Effector CD8-positive, alpha-beta T cell (primary cell): ENCODE measurements at places on chromosomes 7 and 10.

- DNase-seq = no peak
Measured at GRCh38 chr7:18890885-18891621, 226.4 kb downstream of the TWIST1 start.

DNA sequence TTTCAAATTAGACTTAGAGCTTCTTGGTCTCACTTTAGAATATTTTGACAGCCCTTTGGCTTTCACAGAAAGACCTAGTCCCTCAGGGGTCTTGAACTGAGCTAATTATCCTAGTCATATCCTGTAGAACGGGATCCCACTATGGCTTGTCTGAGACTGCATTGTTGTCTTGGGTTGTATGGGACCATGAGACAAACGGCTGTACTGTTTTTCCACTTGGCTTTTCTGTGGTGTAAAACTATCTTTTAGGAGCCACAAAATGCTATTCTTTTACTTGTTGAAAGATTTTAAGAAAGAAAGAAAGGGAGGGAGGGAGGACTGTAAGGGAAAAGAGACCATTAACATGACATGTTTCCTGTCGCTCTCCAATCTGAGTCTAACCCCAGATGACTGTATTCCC lies 432.5 kb downstream of the AUTS2 start:
- no peak for DNase-seq

DNA sequence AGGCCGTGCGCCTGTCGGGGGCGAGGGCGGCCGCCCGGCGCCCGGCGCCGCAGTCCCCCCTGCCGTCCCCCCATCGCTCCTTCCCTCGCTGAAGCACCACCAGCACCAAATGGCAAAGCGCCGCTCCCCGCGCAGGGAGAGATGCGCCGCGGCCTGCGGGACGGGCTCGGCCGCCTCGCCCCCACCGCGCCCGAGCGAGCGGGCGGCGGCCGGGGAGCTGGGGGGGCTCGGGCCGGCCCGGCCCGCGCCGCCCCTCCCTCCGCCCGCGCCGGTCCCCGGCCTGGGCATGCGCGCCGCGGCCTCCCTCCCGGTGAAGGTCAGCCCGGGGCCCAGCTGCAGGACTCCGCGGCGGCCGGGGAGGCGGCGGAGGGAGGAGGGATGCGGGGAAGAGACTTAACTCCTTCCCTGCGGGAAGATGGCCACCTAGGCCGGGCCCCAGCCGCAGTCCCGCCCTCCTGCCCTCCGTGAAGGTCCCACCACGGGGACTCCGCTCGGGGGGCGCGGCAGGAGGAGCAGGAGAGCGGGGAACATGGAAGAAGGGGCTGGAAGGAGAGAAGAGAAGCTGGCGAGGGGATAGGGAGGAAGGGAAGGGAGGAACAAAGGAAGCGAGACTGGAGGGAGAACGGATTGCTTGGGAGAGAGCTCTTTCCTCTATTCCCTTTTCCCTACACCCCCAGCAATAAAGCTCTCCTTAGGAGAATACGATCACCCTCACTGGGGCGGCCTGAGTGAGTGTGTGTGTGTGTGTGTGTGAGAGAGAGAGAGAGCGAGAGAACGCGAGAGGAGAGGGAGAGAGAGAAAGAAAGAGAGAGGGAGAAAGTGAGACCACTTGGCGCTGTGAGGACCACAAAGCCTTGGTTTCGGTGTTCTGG lies 3.4 kb upstream of the SMARCD3 start:
- peak; percentile 29 for DNase-seq

DNA sequence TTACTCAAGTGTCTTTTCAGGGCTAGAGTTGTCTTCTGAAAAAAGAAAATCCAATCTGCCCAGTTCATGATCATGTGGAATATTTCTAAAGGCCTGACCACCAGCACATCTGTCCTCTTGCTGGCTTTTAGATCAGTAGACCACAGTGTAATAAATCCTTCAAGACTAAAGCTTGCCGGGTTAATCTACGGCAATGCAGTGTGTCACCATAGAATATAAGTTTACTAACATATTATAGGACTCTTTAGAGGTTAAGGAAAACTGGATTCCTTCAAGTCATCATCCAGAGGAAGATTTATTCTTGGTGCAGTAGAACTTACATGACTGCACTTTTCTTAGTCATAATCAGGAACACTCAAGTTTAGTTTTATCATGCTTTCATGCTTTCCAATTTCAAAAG lies 349.5 kb downstream of the SEMA3D start:
- no peak for DNase-seq
